ENCODE measurements at places on chromosomes 2 and 18. TPM values are rescaled to one million over a fixed set of nuclear protein-coding genes. Genes with fewer than 3 reads are reported as not detected.
A peak's percentile ranks its signal among the peaks of the same experiment; 100 is the strongest.

The MAP2 gene
- 28.6 TPM for polyA plus RNA-seq

The IL1RN gene
- polyA plus RNA-seq = 0.74 TPM

The LRRTM4 gene
- 1.8 TPM for polyA plus RNA-seq

The TCF23 gene
- 0.93 TPM for polyA plus RNA-seq

The TEX44 gene
- polyA plus RNA-seq = not detected

The EDAR gene
- 3.0 TPM for polyA plus RNA-seq

- no peak for DNase-seq
These were observed 635.8 kb downstream of the RNF144A start for GRCh38 chr2:7552825-7553570.

DNA sequence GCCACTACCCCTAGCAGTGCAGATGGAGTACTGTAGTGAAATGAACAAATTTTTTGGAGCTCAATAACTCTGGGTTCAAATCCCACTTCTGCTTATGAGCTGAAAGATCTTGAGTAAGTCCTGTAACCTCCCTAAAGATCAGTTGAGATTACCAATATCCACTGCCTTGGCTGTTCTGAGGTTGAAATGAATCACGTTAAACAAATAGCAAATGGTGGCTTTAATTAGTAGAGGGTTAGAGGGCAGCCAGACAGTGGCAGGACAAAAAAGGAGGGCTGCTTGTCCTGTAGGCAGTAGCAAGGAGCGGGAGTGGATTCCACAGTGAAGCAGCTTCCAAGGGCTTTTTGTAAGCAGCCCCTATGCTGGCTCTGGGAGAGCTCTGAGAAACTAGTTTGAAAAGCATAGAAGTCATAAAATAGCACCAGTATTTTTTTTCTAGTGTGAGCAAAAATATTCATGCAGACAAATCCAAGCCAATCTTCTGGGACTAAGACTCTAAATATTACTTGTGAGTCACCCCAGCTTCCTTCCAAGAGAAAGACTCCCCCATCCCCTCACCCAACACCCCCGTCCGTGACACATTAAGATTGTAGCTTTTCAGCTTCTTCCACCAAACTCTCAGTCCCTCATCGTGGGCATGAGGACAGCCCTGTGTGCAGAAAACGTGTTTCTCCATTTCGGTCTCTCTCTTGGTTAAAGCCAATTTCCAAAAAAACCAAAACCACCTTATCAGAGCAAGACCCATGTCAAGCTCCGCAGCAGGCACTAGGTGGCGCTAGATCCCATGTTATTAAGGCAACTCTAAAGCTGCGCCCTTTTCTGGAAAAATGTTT lies 123.5 kb upstream of the LGALSL start:
- peak; percentile 84 for DNase-seq

DNA sequence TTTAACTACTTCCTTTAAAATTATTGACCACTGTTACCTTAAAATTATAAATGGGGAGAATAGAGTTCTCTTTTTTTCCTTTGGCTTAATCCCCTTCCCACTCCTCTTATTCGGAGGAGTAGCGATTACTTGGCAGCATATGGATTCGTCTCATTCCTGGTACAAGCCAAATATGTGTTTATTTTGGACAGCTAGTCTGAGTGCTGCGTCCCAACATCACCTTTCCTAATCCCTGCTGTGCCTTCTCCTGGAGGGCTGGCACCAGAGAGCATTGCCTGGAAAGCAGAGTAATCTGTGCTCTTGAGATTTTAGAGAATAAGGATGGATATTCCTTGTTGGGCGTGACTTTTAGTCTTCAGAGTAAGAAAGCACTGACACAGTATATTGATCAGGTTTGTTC lies 185.6 kb downstream of the AGAP1 start:
- no peak for DNase-seq

GRCh38 chr2:189933911-189934399 lies 128.6 kb downstream of the MSTN start:
- no peak for DNase-seq

- no peak for DNase-seq
These were observed 227.5 kb downstream of the GULP1 start for GRCh38 chr2:188519136-188519535.

- no peak for DNase-seq
These were observed 716.2 kb upstream of the VRK2 start for GRCh38 chr2:57330447-57330846.

DNA sequence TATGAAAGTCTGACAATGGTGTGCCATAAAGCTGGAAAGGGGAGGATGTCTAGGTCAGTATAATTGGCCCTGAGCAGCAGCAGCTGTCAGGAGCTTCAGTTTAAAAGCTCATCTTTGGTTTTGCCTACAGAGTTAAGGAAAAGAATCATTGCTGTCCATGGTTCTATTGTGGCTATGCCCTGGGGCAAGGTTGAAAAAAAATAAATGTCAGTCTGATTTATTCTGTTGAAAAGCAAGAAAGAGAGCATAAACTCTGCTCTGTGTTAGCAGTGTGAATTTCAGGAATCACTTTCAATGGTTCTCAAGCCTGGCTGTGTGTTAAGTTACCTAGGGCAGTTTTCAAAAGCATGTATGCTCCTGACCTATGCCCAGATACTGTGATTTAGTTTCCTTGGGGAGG lies 446.7 kb downstream of the SETBP1 start:
- peak; percentile 30 for DNase-seq

GRCh38 chr18:10100196-10100595 lies 186.4 kb downstream of the VAPA start:
- no peak for DNase-seq

DNA sequence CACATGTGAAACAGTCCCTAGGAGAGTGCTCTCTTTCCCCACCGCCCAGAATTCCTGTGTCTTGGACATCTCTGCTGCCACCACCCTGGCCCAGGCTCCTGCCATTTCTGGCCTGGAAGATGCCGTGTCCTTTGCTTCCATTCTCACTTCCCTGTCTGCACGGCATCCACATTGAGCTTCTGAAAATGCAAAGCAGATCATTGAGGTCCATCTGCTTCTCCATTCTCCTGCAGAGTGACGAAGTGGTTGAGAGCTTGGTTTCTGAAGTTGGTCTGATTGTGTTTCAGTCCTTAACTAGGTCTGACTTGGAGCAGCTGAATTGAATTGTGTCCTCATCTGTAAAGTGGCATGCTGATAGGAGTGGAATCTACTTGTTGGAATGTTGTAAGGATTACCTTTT lies 98.7 kb upstream of the MGAT5 start:
- DNase-seq = no peak

DNA sequence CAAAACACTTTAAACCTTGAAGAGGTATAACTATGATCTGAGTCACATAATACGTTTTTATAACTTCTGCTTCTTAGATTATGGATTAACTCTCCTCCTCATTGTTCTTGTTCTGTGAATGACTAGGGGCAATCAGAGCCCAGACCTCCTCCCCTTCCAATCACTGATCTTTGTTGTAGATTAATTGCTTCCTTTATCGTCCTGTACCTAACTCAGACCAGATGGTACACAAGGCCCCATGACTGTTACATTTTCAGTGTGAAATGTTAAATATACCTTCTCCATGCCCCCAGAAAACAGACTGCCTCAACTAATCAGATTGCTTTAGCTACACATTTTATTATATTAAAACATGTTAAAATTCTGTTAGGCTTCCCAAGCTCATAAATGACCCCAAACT lies 211.7 kb downstream of the RNF152 start:
- no peak for DNase-seq

GRCh38 chr2:199382091-199382490 lies 75.6 kb downstream of the SATB2 start:
- no peak for DNase-seq

GRCh38 chr2:121699421-121700333 lies 37.0 kb downstream of the NIFK start:
- no peak for DNase-seq

DNA sequence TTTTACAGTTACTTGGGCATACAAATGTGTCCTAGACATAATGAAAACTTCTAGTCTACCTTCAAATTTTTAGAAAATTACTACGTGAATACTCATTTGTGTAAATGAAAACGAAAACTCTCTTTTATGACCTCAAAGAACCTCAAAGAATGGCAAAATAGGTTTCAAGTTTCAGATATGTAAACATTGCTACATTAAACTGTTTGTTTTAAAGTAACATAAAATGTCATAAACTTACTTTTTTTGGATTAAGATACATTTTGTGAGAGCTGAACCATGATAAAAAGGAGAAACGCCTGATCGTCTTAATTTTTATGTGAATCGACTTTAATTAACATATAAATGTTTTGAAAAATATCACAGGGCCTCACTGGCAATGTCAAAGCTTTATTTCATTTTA lies 91.4 kb downstream of the PPP1R1C start:
- DNase-seq = no peak

- no peak for DNase-seq
These were observed at the start of gene CCDC102B for GRCh38 chr18:68797871-68798270. Gene CCDC102B (plus strand): TSS chr18:68798080. CDS start chr18:68836764, 38,684 bp downstream.

DNA sequence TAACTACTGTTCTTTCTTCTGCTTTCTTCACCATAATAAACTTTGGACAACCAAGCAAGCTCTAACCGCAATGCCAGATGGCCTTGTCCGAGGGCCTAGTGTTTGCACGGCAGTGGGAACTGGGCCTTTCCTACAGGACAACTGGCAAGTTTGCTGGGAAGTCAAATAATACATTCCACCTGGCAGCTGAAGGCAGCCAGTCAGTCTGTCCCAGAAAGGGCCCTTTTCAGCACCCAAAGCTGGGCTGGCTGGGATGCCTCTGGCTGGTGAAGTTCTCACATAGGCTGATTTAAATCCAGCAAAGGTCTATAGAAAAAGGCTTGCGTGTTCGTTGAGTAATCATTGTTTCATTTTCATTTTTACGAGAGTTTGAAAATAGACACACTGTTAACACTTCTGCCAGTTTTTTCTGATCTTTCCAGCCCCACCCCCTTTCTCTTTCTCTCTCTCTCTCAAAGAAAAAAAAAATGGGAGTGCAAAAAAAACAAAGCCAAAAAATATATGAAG lies 110.0 kb upstream of the EPAS1 start:
- DNase-seq = no peak

DNA sequence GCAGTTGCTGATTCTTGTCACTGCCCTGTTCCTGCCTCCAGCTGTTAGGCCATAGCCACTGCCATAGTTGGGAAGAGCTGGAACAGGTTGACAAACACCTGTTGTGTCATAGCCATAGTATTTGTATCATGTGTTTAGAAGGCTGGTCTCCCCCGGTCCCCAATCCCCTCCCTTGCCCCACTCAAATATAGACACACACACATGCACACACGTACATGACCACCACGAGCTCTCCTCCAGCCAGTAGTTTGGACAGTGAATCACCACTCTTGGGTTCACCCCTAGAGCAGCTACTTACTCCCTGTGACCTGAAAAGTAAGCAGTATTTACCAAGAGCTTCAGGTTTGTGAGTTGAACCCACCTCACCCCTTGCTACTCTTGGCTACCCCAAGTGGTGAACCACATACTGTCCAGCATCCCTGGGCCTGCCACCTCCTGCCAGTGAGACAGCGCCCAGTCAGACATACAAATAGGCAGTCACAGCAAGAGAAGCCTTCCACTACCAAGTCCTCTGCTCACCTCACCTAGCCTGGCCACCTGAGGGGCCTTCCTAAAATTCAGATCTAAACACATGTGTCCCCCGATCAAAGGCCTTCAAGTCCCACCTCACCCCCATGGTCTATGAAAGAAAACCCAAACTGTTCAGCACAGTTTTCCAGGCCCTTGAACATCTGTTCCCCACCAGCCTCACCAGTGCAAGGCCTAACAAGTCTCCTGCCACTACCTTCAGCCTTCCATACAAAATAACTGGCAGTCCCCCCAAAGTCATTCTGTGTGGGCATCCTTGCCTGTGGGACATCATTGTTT lies 7.1 kb downstream of the PCBP1 start:
- DNase-seq = no peak

DNA sequence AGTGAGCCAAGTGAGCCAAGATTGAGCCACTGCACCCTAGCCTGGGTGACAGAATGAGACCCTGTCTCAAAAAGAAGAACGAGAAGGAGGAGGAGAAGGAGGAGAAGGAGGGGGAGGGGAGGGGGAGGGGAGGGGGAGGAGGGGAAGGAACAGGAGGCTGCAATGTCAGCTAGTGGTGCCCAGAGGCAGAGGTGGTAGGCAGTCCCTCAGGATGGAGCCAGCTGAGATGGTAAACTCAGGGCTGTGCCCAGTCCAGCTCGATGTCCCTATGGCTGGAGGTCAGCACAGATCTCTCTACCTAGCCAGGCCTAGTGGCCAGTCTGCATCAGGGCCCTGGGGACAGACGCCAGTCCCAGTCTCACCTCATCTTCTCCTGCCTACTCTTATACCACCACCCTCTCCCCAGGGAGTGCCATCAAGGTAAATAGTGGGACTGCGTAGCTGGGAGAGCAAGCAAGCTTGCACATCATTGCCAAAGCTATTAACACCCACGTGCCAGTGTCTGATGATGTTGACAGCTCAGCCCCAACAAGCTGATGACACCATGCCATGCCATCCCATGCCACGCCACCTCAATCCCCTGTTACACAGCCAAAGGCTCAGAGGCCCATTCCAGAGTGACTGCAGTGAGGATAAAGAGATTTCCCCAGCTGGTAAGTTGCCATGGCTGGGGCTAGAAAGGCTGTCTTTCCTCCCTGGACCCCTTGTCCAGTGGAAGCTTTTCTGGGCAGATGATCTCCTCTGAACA lies 7.6 kb upstream of the PLB1 start:
- no peak for DNase-seq

DNA sequence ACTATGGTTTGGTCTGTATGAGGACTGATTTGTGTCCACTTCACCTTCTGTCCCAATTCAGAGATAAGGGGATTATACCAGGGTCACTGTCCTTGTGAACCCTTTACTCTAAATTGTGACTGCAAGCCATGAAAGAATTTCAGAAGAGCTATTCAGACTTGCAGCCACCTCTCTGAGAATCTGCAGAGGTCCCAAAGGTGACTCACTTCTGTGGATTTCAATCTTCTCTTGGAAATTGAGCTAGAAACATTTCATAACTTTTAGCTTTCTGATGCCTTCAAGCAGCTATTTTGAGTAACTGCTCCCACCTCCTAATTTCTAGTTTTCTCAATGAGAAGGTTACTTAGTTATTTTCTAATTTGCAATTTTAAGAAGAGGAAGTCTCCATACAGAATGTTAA lies 1242.4 kb upstream of the ACVR2A start:
- no peak for DNase-seq
